Fibroblast of gingiva (primary cell): ENCODE measurements at places on chromosomes 12 and 14.

DNA sequence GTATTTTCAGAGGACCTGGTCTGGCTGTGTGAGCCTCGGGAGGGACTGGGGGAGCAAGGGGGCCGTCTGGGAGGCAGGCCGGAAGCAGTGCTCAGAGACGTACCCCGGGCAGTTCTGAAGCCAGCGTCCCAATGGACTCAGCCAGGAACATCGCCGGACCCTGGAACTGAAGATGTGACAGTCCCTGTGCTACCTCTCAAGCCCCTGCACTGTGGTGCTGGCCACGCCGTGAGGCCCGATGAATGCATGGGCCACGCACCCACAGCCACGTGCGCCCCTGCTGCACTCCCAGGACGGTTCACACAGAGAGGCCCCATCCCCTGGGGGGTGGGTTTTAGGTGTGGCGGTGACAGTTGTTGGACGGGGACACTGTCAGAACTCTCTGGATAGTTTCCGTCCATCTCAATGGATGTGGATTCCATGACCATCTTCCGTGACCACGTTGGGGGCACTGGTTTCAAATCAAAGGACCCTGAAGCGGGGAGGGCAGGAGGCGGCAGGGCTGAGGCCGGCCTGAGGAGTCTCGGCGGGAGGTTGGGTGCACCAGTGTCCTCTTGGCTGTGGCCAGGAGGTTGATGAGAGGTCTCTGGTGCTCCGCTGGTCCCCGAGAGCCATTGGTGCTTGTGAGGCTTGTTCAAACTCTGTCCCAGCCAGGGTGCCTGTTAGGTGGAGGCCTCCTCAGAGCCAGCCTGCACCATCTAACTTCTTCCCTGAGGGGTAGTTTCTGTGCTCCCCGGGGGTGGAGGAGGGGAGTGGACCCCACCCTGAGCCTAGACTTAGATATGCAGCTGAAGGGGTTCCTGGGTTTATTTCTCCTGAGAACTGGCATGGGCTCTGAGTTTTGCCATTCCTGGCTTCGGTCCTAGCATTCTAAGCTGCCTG, 36.3 kb upstream of the TSPAN9 start:
- no peak for DNase-seq

- DNase-seq = no peak
Measured at GRCh38 chr12:110108309-110109036, 15.7 kb upstream of the IFT81 start.

DNA sequence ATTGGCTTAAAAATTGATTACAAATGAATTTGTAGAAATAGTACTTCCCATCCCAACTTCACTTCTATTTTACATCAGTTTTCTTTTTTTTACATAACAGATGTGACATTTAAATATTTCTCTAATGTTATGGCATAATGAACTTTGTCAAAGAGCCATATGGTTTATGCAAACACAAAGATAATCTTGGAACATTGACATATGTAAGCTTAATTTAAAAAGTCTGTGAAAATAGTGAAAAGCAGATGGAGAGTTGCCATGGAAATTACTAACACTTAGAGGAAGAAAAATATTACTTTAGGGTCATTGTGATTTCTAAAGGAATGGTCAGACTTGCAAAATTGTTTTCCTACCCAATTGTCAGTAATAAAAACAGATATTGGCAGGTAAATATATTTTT, 232.4 kb downstream of the AEBP2 start:
- peak; percentile 67 for DNase-seq

DNA sequence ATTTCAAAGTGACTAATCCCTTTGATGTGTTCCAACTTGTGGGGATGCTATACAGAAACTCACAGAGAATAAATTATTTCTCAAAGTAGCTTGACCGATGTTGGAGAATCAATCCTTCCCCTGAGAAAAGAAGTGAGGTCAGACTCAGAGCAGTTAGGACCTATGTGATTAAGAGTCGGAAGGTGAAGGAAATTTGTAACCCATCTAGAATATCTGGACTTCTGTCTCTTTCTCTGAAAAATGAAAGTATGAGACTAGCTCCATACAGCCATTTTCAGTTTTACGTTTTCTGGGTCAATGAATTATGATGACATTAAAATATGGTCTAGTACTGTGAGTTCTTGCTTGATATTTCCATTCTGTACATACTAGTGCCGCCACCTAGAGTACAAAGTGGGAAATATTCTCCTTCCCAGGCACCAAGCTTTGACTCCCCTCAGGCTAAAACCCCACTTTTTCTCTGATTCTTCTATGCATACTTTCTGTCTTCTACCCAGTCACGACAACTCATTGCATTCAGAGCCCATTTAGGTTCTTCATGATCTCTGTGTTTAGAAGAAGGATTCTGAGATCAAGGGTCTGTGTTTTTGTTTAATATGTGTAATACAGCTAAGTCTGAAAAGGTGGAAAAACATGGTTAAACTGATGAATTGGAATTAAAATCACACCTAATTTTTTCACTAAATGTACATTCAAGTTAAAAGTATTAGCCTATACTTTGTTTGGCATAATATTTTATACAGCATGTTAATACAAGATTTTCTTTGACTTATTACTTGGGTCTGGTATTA, 6.9 kb upstream of the NTS start:
- DNase-seq = peak; percentile 60

DNA sequence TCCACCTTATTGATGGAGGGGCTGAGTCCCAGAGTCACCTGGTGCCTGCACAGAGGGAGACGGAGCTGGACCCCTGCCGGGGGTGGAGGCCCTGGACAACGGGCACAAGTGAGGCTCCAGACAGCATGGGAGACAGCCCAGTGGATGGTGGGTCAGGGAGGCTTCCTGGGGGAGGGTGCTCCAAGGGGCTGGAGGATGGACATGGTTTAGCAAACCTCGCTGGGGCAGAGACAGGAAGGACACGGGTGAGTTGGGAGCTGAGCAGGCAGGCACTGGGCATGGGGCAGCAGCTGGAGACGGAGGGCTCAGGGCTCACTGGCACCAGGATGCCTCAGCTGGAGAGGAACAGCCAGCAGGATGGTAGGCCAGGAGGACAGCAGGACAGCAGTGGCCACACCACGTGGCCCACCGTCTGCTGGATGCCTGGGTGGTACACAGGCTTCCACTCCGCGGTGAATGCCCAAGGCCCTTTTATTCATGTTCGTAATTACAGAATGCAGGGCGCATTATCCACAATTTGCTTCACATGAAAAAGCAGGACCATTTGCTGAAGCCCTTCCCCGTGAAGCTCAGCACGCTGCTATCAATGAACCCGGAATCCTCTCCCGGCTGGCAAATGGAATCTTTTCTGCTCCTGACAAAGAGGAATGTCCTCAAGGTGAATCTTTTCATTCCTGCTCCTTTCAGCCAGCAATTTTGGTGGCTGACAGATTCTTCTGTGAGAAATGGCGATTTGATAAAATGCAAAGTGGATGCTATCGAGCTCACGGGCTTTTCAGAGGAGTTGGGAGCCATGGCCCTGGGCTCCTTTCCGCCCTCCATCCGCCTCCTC, 138.1 kb upstream of the C14orf180 start:
- DNase-seq = no peak
